NCI-H1105 (cell line): ENCODE measurements at places on chromosomes 6 and 20.

GRCh38 chr6:155036907-155037306, 41.8 kb downstream of the TIAM2 start:
- no peak for DNase-seq

DNA sequence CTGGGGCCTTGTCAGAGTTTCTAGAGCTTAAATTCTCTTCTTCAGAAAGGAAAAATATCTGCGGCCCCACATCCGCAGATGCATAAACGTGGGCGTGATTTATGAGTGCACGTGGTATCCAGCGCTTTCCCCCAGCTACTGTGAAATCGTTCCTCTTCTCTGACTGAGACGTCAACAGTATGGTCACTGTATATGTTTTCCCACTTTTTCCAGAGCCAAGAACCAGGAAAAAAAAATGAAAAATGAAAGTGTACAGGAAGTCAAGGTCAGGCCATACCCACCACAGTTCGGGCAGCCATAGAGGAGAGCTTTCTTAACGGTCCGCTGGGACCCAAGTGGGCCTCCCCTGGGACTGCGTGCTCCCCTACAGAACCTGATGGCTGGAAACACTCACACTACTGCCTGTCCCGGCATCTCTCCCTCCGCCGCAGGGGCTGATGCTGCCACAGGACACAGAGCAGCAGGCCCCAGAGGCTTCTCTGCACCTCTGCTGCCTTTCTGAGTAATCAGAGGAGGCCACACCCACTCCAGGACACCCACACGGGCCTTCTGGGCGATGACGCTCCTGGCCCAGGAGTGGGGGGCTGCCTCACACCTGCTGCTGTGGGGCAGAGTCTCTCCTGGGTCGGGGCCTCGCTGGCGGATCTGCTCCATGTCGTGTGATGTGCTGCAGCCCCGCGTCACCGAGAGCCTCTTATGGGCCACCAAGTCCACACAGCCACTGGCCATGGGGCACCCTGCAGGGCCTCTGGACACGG, 16.4 kb upstream of the STX16 start:
- DNase-seq, result no peak

GRCh38 chr6:111716325-111716724, 110.6 kb upstream of the TRAF3IP2 start:
- DNase-seq, result no peak

DNA sequence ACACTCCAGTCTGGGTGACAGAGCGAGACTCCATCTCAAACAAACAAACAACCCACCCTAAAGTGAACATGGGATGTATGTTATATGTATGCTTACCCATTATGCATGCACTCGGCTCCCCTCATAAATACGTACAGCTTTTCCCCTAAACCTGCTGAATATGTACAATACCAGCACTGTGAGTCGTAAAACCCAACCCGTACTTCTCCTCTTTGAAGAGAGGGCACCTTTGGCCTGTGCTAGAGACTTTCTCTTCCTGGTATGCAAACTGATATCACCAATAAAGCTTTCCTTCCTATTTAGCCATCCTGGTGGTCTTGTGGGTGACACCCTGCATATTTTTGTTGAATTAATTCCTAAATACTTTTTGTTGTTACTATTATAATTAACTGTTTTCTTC, 51.3 kb downstream of the VSTM2L start:
- no peak for DNase-seq

- no peak for DNase-seq
Observed at GRCh38 chr20:16209951-16210361, 363.3 kb downstream of the KIF16B start.

DNA sequence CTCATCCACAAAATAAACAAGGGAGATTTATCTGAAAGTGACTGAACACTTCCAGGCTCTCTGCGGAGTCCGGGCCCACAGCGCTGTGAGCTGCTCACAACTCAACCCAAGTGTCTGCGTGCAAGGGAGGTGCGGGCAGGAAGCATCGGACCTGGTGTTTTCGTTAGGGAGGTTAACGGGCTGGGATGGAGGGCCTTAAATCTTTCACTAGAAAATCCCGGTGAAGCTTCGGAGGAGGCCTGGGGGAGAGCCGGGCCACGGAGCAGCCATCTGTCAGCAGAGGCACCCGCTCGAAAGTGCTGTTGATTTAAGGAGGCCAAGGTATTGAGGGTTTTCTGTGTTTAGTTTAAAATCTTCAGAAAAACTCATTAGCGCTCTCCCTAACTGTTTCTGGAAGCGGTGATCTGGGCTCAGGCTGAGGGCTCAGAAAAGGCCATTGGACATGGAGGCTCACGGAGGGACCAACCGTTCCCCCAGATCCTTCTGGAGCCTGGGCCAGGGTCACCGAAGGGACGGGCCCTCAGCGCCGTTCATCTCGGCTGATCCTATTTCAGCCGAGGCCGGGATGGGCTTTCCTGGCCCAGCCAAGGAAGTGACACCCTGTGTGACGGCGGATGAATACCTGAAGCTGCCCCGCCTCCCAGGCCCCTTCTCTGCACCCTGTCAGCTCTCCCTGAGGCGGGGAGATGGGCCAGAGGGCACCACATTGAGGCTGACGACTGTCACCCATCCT, 20.7 kb downstream of the GATA5 start:
- DNase-seq, result no peak

- no peak for DNase-seq
Observed at GRCh38 chr20:57135875-57136274, 130.6 kb downstream of the BMP7 start.

GRCh38 chr6:7621761-7622160, 31.8 kb downstream of the SNRNP48 start:
- no peak for DNase-seq

DNA sequence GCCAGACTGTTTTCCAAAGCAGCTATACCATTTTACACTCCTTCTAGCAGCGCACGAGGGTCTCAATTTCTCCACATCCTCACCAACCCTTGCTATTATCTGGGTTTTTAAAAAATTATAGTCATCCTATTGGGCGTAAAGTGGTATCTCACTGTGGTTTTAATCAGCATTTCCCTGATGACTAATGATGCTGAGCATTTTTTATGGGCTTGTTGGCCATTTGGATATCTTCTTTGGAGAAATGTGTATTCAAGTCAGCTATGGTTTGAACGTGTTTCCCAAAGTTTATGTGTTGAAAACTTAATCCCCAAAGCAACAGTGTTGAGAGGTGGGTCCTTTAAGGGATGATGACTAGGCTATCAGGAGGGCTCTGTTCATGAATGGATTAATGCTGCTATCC, 6.7 kb downstream of the MCUR1 start:
- DNase-seq, result no peak

DNA sequence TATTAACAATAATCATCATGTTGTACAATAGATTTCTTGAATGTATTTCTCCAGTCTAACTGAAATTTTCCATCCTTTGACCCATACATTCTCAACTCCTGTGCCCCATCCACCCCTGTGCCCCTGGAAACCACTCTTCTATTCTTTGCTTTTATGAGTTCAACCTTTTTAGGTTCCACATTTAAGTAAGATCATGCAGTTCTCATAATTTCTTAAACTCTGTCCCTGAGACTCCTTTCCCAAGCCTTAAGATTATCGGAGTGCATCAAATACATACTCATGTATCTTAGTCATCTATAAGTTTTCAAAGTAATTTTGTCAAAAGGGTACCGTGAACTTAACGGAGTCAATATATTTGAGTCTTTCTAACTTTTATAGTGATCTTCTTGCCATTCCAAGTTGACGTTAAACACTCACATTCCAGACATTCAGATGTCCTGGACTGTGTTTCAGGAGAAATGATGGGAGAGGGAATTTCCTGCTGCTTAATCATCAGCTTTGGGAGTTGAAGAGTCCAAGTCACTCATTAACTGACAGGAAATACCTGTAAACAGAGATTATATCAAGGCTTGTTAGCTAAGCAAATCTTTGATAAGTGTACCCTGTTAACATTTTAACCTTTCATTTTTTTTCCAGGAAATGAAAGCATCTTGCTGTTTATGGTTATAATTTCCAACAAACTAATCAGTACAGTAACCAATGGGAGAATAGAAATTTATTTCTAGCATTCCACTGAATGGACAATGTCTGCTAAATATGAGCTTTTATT, 73.3 kb downstream of the ADGRG6 start:
- DNase-seq, result no peak

DNA sequence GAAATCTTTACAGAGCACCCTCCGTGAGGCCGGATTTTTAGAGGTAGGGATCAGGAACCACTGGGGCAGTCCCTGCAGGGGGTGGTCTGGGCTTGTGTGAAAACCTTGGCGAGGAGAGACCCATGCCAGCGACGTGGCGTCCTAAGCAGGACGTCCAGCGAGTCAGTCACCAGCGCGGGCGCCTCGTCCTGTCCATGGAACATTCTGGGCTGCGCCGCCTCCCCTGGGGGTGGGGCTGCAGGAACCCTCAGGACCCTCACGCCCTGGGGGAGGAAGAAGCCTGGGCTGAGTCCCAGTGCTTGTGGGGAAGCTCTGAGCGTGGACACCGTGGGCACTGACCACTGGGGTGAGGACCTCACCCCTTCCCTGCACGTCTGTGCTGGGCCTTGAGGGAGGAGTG, 25.7 kb upstream of the DACT2 start:
- DNase-seq, result no peak

DNA sequence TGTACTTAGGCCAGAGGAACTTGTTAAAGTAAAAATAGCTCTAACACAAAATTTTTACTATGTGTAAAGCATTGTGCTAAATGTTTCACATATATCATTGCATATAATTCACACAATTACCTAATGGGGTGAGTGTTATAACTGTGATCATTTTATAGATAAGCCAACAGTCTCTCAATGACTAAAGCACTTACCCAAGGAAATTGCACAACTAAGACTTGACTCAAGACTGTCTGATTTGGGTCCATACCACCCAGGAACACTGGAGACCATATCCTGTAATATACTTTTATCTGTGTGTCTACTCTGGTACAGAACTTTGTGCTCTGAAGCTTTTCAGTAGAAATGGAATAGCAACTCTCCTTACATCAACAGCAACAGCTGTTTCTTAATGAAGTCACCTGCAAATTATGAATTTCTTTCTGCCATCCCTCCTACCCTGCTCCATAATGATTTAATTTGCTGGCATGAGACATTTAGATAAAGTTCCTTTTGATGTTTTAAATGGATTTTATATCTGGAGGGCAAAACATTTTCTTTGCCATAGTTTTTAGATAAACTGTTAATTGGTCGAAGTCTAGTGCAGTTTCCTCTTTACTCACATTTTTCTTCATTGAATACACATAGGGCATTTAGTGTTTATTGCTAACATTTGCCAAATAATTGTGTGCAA, 47.5 kb downstream of the TSPYL4 start:
- no peak for DNase-seq

- no peak for DNase-seq
Observed at GRCh38 chr6:44054721-44055559, 72.3 kb downstream of the MRPL14 start.

- no peak for DNase-seq
Observed at GRCh38 chr6:31468311-31468710, 29.6 kb upstream of the MICB start.

GRCh38 chr6:123888771-123889513, 85.3 kb downstream of the NKAIN2 start:
- no peak for DNase-seq

- DNase-seq, result no peak
Observed at GRCh38 chr6:107538856-107539387, 49.0 kb downstream of the SOBP start.

DNA sequence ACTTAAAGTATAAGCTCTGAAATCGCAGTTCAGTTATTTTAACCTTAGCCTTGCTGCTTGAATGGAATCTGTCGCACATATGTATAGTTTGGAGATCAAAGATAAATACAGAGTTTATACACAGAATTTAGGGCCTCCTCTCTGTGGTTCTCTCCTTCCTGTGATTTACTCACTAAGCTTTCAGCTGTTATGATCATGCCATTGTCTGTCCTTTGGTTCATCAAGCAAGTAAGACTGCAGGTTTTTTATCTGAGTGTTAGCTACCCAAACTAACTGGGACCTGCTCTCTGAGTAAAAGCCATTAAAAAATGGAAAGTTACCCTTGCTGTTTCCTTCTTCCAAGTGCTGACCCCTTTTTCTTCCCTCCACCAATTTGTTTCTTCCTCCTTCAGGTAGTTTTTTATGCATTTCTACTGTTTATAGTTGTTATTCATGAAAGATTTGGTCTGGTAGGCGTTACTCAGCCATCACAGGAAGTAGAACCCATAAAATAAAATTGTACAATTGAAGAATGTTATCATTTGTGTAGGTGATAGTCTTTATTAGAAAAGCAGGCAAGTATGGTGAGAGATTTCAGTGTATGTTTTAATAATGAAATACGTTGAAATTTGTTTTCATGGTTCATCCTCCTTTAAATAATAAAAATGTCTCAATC, 33.7 kb upstream of the SUMO4 start:
- DNase-seq, result no peak

- DNase-seq, result no peak
Observed at GRCh38 chr20:62888910-62889309, 27.3 kb upstream of the TCFL5 start.

- DNase-seq, result peak; percentile 64
Observed at GRCh38 chr20:44810391-44811149, at the start of gene RIMS4. TSS of gene RIMS4 (minus strand) at chr20:44810546. CDS start at chr20:44810271, 275 bp downstream.

DNA sequence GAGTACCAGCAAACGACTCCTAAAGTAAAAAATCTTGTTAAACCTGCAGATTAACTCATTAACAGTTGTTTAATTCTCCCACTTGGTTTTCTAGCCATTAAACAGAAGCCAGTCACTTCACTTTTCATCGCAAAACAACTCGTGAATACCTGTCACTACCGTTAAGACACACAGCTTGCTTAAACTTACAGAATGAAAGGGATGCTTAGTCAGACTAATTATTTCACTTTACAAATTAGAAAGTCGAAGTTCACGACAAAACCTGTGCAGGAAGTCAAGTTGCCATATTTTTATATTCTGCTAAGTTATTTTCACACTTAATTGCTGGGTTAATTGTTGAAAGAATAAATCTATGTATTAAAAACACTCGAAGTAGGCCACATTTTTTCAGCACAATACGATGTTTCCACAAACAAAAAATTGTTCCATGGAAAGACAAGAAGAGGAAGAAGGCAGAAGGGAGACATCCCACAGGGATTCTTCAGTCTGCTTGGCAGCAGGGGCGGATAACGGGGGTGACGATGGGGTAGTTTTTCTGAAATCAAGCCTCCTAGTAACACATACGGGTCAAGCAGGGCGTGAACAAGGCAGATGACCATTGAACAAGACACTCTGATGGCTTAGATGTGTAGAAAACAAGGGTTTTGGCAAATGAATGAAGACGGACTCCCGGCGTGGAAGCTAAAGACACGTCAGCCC, 933 bp downstream of the SSR1 start:
- no peak for DNase-seq

GRCh38 chr20:34250005-34250404, 8.8 kb downstream of the ASIP start:
- DNase-seq, result no peak

DNA sequence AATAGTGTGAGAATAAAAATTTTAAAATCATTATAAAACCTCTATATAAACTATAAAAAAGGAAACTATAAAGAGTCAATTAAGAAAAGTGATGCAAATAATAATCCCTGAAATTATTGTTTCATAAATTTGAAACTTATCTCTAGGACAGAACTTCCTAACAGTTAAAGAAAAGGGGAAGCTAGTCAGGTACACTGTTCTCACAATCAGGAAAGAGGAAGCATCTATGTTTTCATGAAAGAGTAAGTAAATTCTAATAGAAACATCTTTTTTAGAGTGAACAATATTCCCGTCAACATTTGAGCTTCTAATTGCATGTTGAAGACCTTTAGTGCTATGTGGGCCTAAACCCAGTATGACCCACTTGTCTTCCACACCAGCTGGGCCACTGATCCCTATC, 1.2 kb upstream of the ADGRF1 start:
- no peak for DNase-seq
